NCI-H510A (cell line): ENCODE measurements at places on chromosomes 3 and 15.

DNA sequence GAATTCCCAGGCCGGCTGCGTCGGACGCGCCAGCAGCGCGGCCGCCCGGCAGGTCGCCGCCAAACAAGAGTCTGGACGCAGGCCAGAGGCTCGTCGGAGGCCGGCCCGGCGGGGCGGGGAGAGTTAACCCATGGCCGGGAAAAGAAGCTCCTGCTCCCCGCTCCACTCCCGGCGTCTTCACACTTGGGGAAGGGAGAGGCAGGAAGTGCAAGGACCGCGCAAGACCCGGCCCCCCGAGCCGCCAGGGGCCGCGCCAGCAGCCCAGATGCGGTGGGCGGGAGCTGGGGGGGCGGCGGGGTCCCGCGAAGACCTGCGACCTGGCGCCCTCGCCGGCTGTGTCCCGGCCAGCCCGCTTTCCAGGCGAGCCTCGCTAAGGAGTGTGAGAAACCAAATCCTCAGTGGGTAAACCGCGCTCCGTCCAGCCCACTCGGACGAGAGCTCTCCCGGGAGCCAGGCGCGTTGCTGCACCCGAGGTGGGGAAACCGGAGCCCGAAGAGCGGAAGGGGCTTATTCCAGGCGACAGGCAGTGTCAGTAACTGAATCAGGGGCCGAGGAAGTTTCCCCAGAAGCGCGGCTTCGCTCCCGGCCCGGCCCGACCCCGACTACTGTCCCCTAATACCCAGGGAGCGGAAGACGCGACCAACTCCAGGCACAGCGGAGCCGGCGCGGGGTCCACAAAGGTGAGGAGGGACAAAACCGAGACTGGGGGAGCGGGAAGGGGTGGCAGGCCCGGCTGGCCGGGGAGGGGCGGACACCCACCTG is 721 bp downstream of the ADAMTS7 start:
- DNase-seq = no peak

- DNase-seq = no peak
Observed at GRCh38 chr3:174644287-174644686, 214.8 kb upstream of the NAALADL2 start.

DNA sequence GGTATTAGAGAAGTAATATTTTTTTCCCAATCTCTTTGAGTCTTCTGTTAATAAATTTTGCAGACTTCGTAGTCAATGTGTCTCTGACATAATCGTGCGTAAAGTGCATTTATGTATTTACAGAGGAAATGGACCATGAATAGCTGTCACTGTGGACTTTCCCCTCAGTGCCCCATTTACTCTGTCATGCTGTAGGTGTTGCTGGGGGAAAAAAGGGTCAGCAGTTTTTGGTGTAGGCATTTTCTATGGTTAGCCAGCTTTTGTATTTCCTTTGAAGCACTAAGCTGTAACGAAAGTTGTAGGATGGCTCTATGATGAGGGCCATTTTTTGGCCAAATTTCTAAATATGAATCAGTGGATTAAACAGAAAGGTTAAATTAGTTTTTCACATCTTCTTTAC is 598.4 kb downstream of the FGF12 start:
- DNase-seq = no peak

GRCh38 chr15:80991421-80991820 is 1.8 kb upstream of the MESD start:
- no peak for DNase-seq

DNA sequence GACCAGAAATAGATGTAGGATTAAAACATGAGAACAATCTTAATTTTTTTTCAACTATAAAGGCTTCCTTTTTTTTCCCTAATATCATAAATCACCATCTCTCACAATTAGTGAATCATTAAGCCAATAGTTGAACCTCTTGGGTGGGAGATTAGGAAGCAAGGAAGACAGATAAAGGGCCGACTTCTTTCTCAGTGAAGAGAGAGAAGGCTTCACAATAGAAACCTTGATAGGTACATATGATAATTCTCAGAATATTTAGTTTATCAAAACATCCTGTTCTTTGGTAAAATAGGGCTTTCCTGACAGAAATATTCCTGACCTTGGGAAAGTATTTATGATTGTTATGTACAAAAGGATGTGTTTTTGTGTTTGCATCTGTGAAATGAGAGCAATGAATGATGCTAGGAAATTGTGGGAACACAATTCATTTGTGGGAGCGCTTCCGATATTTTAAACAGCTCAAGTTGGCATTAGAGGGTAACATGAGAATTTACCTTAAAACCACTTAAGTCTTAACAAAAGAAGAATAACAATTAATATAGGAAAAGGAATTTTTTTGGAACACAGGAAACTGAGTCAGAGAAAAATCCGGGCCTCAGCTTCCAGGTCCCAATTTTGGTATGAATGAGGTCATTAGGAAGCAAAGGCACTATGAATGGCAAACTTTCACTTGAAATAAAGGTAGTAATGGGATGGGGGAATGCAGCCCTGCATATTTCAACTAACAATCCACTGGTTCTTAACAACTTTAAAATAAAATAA is 263.2 kb upstream of the TGFBR2 start:
- DNase-seq = no peak

- DNase-seq = no peak
Observed at GRCh38 chr3:126264952-126265351, 84.6 kb upstream of the ALDH1L1 start.

DNA sequence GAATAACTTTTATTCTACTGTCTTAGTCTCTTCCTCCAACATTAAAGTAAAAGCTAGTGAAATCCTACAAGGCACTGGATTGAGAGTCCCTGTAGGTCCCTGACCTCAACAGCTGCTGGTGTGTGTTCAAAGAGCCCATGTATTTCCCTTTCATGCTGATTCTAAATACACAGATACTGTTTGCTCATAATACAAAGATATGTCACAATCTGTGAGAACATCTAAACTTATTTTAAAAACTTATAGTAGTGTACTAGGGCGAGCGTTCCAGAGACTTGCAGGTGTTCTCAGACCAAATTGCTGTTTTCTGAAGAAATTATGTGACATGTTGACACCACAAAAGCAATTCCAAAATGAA is 145.9 kb upstream of the LIPC start:
- no peak for DNase-seq

- no peak for DNase-seq
Observed at GRCh38 chr3:128786434-128787020, 60.5 kb downstream of the RAB7A start.

DNA sequence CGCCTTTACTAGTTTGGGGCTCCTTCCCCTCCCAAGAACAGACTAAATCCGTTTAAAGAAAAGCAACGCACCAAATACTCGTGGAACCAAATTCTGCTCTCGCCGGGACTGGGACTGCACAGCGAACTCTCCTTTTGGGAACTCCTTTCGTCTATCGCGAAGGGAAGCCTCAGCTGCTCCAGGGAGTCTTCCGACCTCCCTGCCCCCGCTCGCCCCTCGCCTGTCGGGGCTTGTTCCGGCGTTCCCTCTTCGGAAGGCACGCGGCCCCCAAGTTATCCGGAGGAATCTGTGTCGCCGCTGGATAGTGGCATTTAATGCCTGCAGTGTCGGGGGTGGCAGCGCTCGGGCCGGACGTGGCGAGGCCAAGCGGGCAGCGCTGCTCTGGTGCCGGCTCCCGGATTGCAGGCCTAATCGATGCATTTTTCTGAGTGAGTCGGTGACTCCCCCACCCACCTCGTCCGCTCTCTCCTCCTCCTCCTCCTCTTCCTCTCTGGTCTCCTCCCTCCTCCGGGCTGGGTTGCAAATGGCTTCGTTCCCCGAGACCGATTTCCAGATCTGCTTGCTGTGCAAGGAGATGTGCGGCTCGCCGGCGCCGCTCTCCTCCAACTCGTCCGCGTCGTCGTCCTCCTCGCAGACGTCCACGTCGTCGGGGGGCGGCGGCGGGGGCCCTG is at the start of gene TRIM71:
Gene TRIM71, plus strand, starts transcription at position 440 of the 671 bp plus-strand sequence. Its CDS starts 84 bp downstream, at position 524.
- DNase-seq = no peak

- no peak for DNase-seq
Observed at GRCh38 chr3:77539014-77539413, 499.1 kb downstream of the ROBO2 start.

- DNase-seq = no peak
Observed at GRCh38 chr15:70777170-70777926, 14.0 kb upstream of the UACA start.

DNA sequence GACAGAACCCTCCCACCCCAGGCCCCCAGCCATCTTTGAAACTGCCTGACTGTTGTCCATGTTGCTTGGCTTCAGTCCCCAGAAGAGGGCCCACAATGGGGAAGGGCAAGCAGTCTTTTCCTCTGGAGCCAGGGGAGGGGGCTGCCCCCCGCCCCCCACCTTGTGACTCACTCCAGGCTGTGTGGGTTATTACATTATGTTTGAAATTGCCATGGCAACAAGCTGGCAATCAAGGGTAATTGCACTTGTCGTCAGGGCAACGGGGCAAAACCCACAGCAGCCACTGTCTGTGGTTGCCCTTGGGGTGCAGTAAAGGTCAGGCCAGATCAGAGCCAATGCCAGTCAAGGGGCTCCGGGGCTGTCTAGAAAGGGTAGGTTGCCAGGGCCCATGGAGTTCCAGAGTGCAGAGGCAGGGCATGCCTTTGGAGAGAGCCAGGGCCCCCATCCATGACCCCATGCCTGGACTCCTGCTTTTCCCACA is 3.1 kb upstream of the CAMKV start:
- DNase-seq = no peak

GRCh38 chr3:175729466-175729865 is 870.3 kb downstream of the NAALADL2 start:
- no peak for DNase-seq

- DNase-seq = no peak
Observed at GRCh38 chr15:91472316-91472756, 372.3 kb downstream of the SV2B start.

GRCh38 chr15:47787875-47788274 is 70.6 kb downstream of the SEMA6D start:
- DNase-seq = no peak

- no peak for DNase-seq
Observed at GRCh38 chr15:92643849-92644815, 11.4 kb downstream of the FAM174B start.
